SHP77 treated with DMSO at 0.1 percent for 48 hours (cell line): ENCODE measurements at places on chromosomes 1 and 21.

DNA sequence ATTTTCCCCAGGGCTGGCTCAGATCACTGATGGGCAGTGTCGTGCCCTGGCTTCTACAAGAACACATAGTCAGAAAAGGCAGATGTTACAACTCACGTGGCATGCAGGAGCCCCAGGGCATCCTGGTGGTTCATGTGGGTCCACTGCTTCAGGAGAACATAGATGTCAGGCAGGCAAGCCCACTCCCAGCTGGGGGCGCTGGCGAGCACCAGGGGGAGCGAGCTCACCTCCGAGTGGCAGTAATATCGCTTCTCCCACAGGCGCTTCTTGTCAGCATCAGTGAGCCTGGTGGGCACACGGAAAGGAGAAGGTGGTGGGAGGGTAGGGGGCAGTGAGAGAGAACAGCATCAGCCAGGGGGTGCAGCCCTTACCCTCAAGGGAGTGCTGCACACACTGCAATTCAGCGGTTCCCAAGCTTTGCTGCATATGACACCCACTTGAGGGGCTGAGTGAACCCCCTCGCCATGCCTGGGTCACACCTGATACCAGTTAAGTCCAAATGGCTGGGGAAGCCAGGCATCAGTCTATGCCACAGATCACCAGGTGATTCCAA is 34.3 kb upstream of the PPP1R15B start:
- peak; percentile 3 for DNase-seq

DNA sequence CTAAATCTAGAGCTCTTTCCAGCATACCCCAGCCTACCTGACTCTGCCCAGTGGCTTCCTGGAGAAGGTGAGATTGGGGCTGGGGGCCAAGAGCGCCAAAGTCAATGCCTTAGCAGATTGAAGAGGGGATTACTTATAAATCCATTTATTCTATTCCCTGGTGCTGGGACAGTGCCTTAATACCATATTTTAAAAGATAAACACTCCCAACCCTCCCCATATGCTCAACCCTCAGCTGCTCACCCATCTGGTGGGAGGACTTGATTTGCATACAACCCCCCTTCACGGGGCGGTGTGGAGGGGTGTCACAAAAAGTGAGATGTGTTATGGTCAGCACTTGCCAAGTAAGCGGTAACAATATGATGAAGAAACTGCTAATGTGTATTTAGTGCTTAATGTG is 3.2 kb upstream of the DISP3 start:
- no peak for DNase-seq

- no peak for DNase-seq
Measured at GRCh38 chr1:177596485-177596884, 373.4 kb downstream of the SEC16B start.

DNA sequence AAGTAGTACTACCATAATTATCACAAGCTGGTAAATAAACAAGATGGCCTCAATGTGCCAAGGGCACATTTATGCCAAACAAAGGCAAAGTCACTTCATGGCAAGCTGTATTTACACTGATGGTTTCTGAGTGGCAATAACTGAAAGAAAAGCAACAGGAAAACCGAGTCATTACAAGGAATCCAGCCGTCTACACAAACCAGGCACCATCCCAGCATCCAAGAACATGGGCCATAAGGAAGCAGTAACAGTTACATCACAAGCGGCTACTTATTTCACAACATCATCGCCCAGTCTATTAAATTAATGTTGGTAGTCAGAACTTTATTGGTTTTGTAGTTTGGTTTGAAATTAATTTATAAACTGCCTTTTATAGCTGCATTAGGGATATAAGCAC is 214.2 kb downstream of the RERE start:
- DNase-seq = peak; percentile 26

GRCh38 chr21:17059936-17060335 is 452.9 kb upstream of the CXADR start:
- DNase-seq = no peak

- no peak for DNase-seq
Measured at GRCh38 chr1:21292984-21293536, 2.8 kb upstream of the ECE1 start.

GRCh38 chr1:65791801-65792668 is 660 bp upstream of the PDE4B start:
- DNase-seq = no peak

- DNase-seq = no peak
Measured at GRCh38 chr1:163604321-163604720, 282.6 kb downstream of the NUF2 start.

- no peak for DNase-seq
Measured at GRCh38 chr1:108644984-108645383, 15.9 kb downstream of the HENMT1 start.

GRCh38 chr1:221337106-221337505 is 404.8 kb downstream of the DUSP10 start:
- DNase-seq = peak; percentile 27

GRCh38 chr1:197306381-197307062 is 38.5 kb downstream of the CRB1 start:
- no peak for DNase-seq

DNA sequence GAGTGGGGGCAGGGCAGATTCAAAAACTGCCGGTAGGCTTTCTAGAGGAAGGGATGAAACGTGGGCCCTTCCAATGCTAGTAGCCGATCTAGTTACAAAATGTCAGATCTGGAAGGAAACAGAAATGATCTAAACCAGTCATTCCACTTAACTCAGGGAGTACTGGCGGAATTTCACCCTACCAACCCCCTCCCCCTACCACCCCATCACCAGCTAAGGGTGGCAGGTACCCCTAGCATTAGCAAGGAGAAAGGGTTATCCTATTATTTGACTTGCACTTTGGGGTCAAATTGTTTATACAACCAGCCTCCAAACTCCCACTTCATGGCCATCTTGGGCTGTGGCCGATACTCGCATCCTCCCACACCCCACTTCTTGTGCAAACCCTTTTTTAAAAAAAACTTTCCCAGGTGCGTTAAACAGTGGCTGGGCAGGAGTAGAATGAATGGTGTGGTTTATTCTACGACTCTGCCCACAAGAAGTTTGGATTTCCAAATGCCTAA is 644 bp upstream of the MRPL24 start:
- no peak for DNase-seq
